NCI-H1436 treated with DMSO at 0.1 percent for 48 hours (cell line): ENCODE measurements at places on chromosomes 2 and 18.

- DNase-seq, result no peak
Measured at GRCh38 chr2:138722316-138722715, 57.9 kb downstream of the NXPH2 start.

DNA sequence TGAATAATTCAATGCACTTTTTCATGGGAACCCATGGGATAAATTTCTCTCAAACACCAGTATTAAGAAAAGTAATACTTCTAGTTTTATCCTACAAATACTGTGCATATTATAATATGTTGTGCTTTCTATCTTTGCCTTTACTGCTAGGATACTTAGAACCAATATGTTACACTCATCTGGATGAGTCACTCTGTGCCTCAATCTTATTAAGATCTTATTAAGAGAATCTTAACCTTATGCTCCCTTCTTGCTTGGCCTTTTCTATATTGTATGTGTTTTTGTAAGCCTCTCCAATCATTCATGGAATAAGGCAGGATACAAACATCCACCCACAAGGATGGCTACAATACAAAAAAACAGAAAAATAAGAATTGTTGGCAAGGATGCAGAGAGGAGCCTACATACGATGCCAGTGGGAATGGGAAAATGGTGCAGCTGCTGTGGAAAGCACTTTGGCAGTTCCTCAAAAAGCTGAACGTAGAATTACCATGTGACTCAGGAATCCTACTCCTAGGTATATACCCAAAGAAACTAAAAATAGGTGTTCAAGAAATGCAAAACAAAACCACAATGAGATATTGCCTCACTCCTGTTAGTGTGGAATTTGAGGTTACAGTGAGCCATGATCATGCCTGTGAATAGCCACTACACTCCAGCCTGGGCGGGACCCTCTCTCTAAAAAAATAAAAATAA is 10.7 kb upstream of the TWSG1 start:
- no peak for DNase-seq

DNA sequence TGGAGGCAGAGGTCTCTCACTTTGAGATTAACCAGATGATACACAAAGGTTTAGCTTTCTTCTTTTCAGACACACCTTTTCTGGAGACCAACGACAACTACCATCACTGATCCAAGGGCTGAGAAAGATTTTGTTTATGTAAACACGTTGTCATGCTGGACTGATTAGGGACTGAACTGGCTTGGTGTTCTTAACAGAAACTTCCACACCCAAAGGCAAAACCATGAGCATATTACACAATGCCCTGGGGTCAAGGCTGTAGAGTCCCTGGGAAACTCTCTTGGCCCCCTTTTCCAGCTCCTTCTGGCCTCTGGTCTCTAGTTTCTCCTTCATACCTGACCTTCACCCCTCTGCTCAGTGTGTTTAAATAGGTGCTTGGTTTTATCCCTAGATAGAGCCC is 447.0 kb upstream of the TCF4 start:
- DNase-seq, result no peak

- no peak for DNase-seq
Measured at GRCh38 chr2:221958224-221958623, 340.6 kb downstream of the PAX3 start.

GRCh38 chr2:95022309-95023221 is 2.9 kb upstream of the MAL start:
- no peak for DNase-seq

DNA sequence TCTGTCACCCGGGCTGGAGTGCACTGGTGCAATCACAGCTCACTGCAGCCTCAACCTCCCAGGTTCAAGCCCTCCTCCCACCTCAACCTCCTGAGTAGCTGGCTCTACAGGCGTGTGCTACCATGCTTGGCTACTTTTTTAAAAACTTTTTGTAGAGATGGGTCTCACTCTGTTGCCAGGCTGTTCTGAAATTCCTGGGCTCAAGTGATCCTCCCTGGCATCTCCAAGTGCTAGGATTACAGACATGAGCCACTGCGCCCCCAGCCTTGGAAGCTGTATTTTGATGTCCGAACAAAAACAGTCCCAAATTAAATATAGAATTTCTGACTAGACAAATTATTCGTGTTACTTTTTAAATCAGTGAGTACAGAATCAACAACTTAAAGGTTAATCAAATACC is 97.4 kb downstream of the ZNF516 start:
- DNase-seq, result no peak

DNA sequence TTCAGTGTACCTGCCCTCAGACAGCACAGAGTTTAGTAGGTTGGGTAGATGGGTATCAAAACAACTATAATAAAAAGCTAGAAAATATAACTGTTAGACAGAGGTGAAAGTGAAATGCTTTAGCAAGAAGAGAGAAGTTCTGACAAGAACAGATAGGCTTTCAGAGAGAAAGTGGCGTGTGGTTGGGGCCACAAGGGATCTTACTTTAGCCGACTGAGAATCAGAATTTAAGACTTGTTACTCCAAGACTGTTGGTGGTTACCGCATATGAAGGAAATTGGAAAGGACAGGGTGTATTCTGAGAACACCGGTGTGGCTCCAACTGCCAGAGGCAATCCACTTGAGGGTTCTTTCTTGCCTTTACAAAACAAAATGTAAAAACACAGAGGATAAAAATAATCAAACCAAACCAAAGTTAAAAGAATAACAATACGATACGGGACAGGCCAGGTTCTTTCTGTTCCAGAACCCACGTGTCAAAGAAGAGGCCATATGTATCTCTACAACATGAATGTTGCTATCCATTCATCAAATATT is 44.4 kb upstream of the AGPS start:
- DNase-seq, result no peak
